ENCODE measurements at places on chromosomes 6 and 20. TPM values are rescaled to one million over a fixed set of nuclear protein-coding genes. Genes with fewer than 3 reads are reported as not detected.

DNA sequence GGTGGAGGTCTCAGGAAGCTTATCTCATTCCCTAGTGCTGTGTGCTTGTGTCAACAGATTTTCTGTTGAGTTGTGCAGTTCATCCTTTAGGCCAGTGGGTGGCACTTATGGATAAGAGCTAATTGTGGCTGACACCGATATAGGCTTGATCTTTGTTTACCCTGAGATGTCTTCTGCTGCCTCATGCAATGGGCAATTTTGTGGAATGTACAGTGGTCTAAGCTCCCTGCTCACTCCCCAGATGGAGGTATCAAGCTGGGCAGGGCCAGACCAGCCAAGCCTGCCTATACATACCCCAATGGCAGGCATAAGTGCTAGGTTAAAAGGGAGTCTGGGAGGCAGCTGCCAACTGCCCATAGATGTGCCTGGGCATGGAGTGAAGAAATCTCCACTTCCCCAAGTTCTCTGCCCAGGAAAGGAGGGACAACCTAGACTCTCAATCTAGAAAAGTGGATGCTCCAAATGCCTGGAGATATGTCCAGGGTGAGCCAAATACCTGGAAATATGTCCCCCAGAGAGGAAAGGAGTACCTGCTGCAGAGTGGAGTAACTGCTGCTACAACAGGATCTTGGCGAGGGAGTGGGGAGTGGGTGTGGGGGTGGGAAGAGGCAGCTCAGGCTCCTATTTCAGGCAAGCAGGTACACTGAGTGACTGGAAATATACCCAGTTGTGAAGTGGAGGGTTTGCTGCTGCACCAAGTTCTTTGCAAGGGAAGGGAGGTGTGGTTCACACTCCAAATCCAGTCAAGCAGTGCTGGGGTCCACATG lies 53.2 kb upstream of the ARG1 start:
- H3K27ac ChIP-seq = no peak overlapping the region
- no peaks in the 10 kb centered on the region for H3K4me1 ChIP-seq
- no peaks in the 10 kb centered on the region for H3K36me3 ChIP-seq
- H3K4me3 ChIP-seq = no peak overlapping the region

The JAG1 gene
- total RNA-seq = 59.7 TPM

DNA sequence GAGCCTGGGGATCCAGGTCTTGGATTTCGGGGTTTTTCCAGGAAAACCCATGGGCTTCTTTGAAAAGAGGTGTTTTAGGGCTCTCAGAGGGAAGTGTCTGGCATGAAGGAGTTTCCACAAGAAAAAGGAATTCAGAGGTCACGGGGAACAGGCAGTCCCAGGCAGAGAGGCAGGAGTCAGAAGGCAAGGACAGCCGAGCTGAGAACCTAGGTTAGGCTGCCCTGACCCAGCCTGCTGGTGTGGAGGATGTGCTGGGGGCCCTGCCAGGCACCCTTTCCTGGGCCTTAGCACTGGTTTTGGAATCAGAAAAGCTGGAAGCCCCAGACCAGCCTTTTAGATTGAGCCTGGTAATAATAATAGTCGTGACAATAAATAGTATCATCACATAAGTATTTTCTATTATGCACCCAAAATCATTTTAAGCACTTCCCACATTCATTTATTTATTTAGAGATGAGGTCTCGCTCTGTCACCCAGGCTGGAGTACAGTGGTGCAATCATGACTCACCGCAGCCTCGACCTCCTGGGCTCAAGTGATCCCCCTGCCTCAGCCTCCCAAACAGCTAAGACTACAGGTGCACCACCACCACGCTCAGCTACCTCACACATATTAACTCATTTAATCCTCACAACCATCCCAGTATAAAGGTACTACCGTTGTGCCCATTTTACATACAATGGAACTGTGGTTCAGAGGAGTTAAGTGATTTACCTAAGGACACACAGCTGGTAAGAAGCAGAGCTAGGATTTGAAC lies 19.9 kb downstream of the TGM2 start:
- peaks cover 29% of the 10 kb centered on the region for H3K36me3 ChIP-seq
- H3K27ac ChIP-seq = peak overlapping the region; percentile 71
- no peak overlapping the region for H3K4me3 ChIP-seq
- H3K27me3 ChIP-seq = no peaks in the 10 kb centered on the region
- no peak for DNase-seq

- DNase-seq = no peak
- H3K27me3 ChIP-seq = no peaks in the 10 kb centered on the region
- no peak overlapping the region for H3K4me3 ChIP-seq
- H3K27ac ChIP-seq = no peak overlapping the region
- H3K36me3 ChIP-seq = peaks cover 4% of the 10 kb centered on the region
Measured at GRCh38 chr20:64023361-64024140, 12.4 kb upstream of the C20orf204 start.
